Hematopoietic multipotent progenitor cell treated with erythropoietin and hydrocortisone succinate and interleukin-3 and kit ligand, for 8 days (in vitro differentiated cells): ENCODE measurements at places on chromosomes 7 and 10.
A peak's percentile ranks its signal among the peaks of the same experiment; 100 is the strongest.

DNA sequence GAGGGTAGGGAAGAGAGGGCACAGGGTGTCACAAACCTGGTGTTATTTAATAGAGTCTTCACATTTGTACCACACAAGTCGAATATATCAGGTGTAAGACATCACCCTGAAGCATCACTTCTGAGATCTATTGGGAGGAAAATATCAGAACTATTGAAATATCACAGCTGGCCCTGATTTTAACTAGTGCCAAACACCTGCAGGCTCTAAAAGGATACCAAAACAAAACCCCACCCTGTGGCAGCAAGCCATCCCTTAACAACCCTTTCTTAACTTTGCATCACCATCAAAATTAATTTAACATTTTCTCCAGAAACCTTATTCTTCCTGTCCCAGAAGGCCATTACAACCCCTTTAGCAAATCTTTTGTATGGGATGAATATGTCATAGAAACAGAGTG is 365.4 kb downstream of the SUGCT start:
- DNase-seq, result no peak

GRCh38 chr10:103504181-103504783 is 10.8 kb downstream of the NEURL1 start:
- DNase-seq, result peak; percentile 61

GRCh38 chr10:1137499-1138163 is 81.4 kb downstream of the WDR37 start:
- no peak for DNase-seq

- DNase-seq, result no peak
These were observed 5.0 kb upstream of the HSPA12A start for GRCh38 chr10:116747325-116747724.

DNA sequence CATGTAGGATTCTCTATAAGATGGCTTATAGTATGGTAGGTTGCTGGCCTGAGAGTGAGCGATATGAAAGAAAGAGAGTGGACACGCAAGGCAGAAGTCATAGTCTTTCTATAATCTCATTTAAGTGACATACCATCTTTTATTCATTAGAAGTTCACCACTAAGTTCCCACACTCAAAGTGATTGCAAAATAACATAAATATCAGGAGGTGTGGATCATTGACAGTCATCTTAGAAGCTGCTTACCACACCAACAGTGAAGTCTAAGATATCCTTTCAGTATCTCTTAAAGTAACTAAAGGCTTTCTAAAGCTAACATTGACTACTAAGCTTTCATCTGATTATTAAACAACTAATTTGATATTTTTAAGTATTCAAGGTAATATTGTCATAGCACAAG is 36.9 kb upstream of the GNAI1 start:
- DNase-seq, result no peak

DNA sequence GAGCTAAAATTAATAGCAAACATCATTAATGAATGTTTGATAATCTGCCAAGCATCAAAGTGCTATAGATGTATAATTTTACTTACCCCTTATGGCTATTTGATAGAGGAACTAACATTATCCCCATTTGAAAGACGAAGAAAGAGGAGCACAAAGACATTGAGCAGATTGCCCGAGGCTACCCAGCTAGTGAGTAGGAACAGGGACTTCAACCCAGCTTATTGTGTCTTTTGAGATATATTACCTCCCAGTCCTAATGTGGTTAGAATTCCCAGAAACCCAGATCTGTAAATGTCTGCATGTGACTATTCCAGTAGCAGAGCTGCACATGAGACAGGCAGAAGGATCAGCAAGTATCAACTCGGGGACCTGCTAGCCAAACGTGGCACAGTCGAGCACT is 160.1 kb upstream of the AOAH start:
- DNase-seq, result no peak

DNA sequence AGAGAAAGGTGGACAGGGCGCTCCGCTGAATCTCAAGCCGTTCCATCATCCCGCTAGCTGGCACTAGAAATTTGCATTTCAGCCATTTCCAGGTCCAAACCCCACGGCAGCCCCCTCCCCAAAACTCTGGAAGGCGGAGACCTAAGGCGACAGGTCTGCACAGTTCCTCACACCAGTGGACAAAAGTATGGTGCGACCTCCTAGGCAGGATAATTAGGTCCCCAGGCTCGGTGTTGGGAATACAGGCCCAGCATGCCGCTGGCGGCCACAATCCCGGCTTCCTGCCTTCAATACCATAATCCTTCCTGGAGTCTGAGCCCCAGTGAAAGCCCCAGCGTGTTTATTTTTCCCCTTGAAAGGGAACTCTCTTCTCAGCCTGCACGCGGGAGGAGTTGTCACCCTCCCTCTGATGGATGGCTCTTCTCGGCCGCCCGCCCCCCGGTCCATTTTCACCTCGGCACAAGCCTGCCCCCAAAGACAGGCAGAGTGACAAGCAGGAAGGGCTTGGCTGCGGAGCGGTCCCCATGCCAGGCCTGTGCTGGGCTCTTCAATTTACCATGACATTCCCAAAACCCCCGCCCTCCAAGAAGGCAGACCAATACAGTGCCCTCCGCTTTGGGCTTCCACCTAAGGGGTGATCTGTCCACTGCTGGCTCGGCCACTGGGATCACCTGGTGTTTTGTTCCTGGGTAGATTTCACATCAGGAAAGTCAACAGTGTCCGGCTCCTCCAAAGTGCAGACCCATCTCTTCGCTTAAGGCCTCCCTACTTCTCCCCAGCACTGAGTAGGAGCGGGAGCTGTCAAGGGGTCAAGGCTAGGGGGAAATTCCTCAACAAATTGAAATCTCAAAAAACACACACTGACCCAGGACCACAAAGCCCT is 2.2 kb downstream of the FGFR2 start:
- DNase-seq, result no peak

DNA sequence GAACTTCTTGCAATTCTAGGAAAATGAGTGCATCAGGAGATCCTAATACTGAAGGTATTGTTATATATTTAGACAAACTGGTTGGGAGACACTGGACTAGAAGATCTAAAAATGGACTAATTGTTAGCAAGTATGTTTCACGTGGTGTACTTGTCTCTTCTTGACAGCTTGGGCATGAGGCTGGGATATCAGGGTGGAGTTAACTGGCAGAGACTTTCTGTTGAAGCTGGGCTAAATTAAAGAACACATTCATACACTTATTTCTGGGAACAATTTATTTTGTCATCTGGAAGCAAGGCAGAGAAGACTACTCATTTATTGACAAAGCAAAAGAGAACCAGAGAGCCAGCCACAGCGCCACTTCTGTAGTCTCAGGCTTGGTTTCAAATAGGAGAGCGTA is 25.9 kb downstream of the TYW1 start:
- DNase-seq, result peak; percentile 83

DNA sequence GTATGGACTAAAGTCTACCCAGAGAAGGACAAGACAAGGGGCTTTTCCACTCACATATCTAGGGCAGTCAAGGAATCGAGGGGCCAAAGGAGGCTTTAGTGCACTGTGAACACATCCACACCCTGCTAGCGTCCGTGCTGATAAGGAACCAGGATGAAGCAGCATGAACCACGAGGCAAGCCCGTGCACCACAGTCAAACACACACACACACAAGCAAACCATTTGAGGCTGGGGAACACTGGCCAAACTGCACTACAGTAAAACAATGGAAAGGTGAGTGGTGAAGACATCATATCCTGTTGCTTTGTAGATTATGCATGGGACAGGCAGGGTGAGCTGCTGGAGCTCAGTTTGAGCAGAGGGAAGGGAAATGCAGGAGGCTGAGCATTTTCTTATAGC is 177.4 kb upstream of the CDCA7L start:
- DNase-seq, result peak; percentile 50

DNA sequence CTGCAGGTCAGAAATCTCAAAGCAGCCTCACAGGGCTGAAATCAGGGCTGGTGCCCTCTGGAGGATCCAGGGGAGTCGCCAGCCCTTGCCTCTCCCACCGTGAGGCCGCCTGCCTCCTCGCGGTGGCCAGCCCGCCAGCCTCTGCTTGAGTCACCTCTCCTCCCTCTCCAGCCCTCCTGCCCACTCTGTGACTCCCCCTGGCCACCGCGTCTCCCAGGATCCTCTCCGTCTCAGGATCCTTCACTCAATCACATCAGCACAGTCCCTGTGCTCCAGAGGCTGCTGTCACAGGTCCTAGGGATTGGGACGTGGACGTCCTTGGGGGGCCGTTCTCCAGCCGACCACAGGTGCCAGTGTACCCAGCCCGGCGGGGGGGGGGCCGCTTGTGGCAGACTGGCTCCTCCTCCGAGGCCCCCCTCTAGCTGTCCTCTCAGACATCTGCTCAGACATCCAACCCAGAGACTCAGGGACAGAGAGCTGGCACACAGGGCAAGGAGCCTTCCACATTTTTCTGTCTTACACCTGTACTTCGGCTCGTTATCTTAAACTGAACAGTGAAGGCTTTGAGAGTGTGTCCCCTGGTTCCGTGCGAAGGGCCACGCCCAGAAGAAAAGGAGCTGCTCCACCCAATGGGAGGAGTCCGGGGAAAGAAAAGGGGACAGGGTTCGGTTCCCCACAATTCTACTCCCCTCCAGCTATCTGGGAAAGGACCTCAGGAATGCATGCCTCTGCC is 9.4 kb upstream of the PPP2R2D start:
- peak; percentile 59 for DNase-seq

DNA sequence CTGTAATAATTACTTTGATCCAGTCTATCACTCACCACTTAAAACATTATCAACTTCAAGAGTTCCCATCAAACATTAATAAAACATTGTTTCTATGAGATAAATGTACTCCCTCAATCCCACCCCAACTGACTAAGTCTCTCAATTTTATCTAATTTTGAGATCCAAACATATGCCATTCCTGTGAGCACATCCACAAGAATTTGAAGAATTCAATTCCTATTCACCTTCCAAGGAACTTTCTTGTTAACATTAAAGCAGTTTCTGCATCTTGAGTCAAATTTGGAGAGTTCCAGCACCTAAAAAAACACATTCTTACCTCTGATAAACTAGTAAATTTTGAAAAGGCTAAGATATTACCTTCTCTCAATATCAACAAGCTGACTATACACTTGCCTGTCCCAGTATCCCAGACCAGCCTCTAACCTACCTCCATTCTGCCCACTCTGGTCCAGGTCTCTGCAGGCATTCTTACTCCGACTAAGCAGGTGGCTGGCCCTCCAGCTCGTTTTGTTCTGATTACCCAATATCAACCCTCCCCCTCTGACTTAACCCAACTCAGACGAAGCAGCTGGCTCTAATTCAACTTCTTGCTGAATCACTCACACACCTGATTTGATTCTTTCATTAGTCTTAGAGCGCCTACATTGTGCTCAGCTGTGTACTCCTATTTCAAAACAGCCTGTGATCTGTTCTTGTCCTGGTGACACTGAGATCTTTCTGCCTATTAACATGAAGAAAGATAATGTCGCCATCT is 275.2 kb downstream of the IPMK start:
- no peak for DNase-seq

DNA sequence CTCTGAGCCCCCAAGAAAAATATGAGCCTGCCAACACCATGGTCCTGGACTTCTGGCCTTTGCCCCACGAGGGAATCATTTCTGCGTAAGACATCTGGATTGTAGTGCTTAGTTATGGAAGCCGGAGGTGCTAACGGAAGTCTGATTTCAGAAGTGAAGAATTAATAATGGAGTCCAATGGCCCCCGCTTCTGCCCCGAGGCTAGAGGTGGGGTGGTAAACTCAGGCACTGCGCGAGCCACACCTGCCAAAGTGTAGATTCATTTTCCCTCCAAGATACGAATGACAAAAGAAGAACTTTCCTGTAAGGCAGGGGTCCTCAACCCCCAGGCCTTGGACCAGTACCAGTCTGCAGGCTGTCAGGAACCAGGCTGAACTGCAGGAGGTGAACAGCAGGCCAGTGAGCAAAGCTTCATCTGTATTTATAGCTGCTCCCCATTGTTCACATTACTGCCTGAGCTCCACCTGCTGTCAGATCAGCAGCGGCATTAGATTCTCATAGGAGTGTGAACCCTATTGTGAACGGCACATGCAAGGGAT is 22.3 kb downstream of the CNPY1 start:
- DNase-seq, result no peak

DNA sequence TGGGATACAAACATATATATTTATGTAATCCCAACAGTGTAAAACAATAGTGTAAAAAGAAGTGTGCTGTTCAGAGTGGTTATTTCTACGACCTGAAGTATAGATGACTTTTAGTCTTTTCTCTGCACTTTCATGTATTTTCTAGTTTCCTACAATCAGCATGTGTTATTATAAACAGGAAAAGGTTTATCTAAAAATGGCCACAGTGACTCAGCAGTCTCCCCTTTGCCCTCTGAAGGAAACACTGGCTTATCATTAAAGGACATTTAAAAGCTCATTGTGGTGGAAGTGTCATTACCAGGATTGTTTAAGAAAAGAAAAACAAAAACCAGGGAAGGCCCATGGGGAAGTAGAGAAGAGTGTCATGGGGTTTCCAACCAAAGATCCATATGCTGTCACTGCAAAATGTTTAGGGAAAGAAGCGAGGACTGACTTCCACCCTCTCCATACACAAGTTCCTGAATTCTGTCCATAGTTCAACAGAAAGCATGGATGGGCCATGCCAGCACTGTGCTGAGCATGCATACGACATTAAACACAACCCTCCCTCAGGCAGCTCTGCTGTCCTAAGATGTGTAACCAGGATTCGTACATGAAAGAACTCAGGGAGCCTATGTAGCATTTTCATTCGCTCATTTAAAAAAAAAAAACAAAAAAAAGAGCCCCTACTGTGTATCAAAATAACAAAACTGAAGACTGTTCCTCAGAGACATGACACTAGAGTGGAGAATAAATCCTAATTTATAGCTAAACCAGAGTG is 10.2 kb downstream of the CYREN start:
- DNase-seq, result peak; percentile 86

- DNase-seq, result no peak
These were observed 395.6 kb upstream of the ETV1 start for GRCh38 chr7:14385074-14385473.

DNA sequence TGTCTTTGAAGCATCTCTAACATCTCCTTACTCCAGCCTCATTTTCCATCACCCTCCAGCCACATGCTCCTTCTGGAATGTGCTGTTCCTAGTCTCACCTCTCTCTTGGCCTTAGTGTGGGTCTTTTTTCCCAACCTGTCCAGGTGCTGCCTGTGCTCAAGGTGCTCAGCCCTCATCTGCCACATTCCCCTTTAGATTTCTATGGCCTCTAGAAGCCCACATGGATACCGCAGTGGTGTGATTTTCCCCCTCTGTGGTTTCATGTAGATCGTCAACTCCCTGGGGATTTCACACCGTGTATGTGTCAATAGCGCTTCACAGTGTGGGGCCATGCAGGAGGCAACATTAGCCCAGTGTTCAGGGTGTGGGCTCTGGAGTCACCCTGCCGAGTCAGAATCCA is 32.5 kb downstream of the BMPER start:
- no peak for DNase-seq

GRCh38 chr10:98623176-98623575 is 176.4 kb upstream of the HPS1 start:
- no peak for DNase-seq

- DNase-seq, result no peak
These were observed 9.5 kb upstream of the ARID5B start for GRCh38 chr10:61891906-61892585.
